EH (cell line): ENCODE measurements at places on chromosomes 11 and 22.

- DNase-seq: no peak
These were observed 148.6 kb downstream of the NXPE2 start for GRCh38 chr11:114826910-114827442.

DNA sequence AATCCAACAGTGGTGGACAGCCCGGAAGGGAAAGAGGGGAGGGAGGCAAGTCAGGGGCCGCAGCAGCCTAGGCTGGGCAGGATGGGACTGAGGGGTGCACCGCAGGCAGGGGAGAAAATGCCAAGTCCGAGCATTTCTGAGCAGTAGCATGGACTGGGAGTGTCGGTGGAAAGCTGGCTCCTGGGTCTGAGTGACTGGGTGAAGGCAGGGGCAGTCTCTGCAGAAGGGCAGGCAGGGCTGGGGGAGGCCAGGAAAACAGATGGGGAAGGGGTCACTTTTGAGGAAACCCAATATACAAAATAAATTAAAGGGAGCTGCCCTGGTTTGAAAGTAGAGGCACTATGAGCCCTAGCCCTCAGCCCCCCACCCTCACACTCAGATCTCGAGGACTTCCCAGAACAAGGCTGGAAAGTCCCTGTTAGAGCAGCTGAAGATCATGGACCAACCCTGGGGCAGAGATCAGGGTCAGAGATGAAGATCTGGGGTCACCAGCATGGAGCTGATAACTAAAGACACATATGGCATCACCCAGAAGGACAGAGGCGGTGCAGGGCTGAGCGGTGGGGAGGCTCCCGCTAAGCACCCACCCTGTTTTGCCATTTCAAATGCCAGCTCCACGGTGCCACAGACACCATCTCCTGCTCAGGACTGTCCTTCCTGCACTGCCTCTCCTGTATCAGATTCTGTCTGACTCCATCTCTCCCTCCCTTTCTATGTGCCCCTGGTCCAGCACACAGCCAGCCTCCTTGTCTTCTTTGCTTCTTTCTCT lies 32.4 kb upstream of the ETS1 start:
- no peak for DNase-seq

DNA sequence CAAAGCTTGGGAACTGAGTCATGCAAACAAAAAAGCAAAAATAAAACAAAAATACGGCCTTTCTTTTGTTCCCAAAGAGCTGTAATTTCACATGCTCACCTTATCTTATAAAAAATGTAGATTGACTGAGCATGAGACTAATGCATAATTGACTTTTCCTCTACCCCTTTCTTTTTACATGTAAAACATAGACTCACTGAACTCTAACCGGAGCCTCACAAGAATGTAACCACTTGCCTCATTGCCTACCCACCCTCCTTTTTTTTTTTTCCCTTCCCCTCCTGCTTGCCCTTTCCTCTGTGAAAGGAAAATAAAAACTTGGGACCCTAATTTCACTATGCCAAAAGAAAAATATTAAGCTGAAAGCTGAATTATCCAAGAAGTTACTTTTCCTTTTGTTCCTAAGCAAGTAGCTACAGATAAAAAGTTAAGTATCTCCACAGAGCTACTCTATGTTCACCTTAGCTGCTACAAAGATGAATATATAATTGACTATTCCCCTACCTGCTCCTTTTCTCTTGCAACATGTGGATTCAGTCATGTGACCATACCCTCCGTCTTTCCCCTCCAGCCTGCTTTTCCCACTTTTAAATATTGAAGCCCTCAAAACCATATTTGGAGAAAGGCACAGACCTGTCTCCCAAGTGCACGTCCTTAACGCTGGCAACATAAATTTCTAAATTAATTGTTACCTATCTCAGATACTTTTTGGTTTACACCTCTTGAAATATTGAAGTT lies 39.6 kb upstream of the WEE1 start:
- DNase-seq: no peak

- no peak for DNase-seq
These were observed 8.9 kb downstream of the TMEM218 start for GRCh38 chr11:125102510-125102909.

- DNase-seq: no peak
These were observed 1286.5 kb upstream of the TENM4 start for GRCh38 chr11:80727315-80727714.

DNA sequence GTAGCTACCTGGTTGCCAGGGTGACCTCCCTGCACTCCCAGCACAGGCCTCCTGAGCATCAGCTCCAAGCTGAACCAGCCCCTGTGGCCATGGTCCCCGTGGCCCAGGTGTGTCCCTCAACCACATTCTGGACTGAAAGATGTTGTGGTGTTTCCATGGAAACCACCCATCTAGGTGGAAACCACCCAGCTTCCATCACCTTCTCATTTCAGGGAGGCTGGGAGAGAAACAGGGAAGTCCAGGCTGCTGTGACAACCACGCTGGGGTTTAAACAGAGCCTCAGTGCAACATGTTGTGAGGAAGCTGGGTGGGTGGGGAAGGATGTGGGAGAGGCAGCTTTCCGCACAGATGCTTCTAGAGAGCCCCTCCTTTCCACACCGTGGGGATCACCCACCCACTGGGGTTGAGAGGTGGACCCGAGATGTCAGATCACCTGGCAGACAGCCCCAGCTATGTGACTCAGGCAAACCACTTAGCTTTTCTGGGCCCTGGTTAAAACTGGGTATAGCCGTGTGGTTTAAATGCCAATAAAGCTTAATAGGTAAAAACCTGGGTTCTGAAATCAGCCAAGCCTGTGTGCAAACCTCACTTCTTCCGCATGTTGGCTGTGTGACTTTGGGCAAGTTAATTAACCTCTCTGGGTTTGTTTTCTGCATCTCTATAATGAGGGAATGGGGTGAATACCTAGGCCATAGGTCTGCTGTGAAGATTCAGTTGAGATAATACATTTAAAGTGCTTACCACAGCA lies 46.4 kb downstream of the CD82 start:
- DNase-seq: no peak

DNA sequence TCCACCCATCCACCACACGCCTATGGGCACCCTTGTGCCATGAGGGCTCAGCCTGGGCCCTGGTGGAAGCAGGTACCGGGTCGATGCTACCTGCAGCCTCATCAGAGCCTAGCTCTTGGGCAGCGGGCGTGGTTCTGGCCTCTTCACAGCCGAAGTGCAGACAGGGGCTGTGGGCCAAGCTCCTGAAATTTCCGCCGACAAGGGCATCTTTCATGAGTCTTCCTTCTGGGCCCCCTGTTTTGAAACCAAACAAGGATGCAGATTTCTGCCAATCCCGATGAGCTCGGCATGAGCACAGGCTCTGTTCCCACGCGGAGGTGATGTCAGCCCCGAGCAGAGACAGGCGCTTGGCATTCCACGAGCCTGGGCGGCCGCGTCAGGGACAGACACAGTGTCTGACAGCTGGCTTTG lies 22.6 kb upstream of the MGAT3 start:
- DNase-seq: no peak

- DNase-seq: no peak
These were observed 20.3 kb downstream of the TMPRSS5 start for GRCh38 chr11:113685654-113686359.
